ENCODE measurements at places on chromosomes 1 and 21. TPM values are rescaled to one million over a fixed set of nuclear protein-coding genes. Genes with fewer than 3 reads are reported as not detected.
A peak's percentile ranks its signal among the peaks of the same experiment; 100 is the strongest.

- DNase-seq = no peak
Observed at GRCh38 chr21:41768437-41769042, 1.7 kb upstream of the RIPK4 start.

ZFP69 gene
- polyA plus RNA-seq = 7.1 TPM

DNA sequence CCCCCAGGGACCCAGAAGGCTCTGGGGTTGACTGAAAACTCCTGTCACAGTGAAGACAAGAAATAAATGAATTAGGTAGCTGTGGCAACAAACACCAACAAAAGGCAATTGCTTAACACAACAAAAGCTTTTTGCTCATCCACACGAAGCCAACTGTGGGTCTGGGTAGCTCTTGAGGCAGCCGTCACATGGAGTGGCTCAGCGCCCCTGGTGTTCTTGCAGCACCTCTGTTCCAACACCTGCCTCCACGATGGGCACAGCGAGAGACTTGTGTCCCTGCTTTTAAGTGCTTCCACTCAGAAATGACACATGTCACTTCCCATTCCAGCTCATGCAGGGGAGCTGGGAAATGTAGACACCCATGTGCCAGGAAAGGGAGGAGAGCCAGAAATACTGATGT is 364.5 kb upstream of the DUSP10 start:
- DNase-seq = no peak

- DNase-seq = peak; percentile 91
Observed at GRCh38 chr1:179881642-179882252, 338 bp upstream of the TOR1AIP1 start.

EXO1 gene
- 13.2 TPM for polyA plus RNA-seq

DNA sequence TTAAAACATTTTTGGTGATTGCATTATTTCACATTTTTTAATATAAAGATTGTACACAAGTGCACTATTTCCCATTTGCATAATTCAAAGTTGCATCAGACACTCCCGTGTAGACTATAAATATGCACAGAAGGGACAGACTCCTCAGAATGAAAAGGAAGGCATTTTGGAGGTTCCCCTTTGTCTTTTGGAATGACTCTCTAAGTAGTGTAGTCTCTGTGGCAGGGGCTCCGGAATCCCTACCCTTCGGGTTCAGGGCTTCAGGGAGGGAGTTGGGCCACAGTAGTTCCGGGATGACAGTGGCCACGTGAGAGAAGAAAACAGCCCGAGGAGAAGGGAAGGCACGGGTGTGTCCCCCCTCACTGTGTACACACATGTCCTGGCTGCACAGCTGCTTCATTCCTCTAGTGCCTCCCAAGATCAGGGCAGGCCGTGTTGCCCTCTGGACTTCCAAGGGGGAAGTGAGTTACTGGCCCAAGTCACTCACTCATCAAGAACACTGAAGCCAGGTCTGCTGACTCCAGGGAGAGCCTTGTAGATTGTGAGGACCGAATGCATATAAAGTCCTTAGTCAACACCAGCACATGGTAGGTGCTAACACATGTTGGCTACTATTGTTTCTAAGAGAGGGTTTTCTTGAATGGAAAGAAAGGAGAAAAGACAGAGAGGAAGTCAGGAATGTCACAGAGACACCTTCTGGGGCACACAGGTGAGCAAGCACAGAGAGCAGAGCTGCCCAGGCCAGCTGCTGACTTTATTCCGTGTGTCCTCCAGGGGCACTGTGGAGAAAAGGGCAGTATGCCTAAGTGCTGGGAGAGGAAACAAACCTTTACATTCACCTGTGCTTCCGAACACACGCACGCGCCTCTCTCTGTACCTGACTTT is 39.8 kb downstream of the LHX4 start:
- no peak for DNase-seq

C1orf94 gene
- polyA plus RNA-seq = not detected

CD1D gene
- 5.3 TPM for polyA plus RNA-seq

- DNase-seq = no peak
Observed at GRCh38 chr1:89360716-89361115, 3.1 kb upstream of the GBP6 start.

- DNase-seq = no peak
Observed at GRCh38 chr21:35316933-35317332, 267.8 kb upstream of the RUNX1 start.

PPM1J gene
- 1.2 TPM for polyA plus RNA-seq

GRCh38 chr1:107965110-107965991 is at the start of gene VAV3:
TSS of gene VAV3 (minus strand) at chr1:107965180. CDS start at chr1:107964869, 311 bp downstream.
- peak; percentile 71 for DNase-seq

HSD11B1 gene
- polyA plus RNA-seq = 0.36 TPM

GRCh38 chr1:40706626-40707025 is 15.1 kb downstream of the NFYC start:
- no peak for DNase-seq

- peak; percentile 12 for DNase-seq
Observed at GRCh38 chr1:31063631-31064030, 1.9 kb downstream of the PUM1 start.

DNA sequence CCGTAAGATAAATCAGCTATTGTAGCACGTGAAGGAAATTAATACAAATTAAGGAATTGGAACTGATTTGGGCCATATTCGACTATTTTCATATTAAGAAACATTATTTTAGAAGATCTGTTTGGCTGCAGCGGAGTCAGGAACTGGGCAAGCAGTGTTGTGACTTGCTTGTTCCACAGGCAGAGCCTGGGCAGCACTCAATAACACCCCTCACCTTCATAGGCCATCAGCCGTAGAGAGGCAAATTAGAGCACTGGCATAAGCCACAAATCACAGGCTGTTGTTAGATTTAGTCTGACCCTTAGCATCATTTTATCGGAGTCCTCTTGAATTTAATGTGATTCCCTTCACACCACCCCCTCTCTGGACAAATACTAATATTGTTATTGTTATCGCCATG is 72.8 kb downstream of the PBX1 start:
- DNase-seq = no peak

ITGB2 gene
- 9.4 TPM for polyA plus RNA-seq

DNA sequence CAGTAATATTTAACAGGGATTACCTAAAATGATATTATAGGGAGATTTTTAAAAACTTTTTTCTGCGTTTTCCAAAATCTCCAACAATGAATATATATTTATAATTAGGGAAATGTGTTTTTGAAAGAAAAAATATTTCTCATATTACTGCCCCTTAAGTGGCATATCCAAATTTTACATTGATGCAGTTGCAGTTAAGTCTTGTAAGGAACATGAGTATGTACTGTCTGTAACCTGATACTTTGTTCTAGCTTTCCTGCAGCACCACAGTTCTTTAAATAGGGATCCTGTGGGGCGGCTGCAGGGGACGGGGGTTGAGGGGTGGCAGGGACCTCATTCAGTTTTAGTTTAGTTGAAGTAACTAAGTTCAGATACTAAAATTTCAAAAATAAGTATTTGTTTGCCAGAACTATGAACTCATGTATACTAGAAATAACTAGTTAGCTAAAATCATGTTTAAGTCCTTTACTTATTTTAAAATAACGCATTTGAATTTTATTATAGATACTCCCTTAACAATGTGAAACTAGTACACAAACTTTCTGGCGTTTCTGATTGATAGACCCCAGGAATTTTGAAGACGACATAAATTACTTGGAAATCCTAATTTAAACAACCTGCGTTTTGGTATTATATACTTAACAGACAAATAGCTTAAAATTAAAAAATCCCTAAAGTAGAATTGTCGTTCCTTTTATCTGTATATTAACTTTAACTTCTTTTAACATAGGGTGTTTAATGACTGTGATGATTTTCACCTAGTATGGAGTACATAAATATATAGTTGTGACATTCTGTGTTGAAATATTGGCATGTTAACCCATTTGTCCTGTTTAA is 639 bp upstream of the DNAJB4 start:
- peak; percentile 60 for DNase-seq

MPC2 gene
- 210 TPM for polyA plus RNA-seq

EFNA4 gene
- 22.9 TPM for polyA plus RNA-seq

CCDC185 gene
- 0.20 TPM for polyA plus RNA-seq

TCEA3 gene
- 31.1 TPM for polyA plus RNA-seq

- DNase-seq = no peak
Observed at GRCh38 chr1:229950020-229950419, 117.0 kb upstream of the GALNT2 start.
